NCI-H2029 treated with DMSO at 0.1 percent for 48 hours (cell line): ENCODE measurements at places on chromosomes 5 and 9.

- DNase-seq = no peak
Measured at GRCh38 chr5:149957855-149958254, 2.7 kb upstream of the SLC26A2 start.

- no peak for DNase-seq
Measured at GRCh38 chr5:80998590-80998979, 38.4 kb downstream of the RASGRF2 start.

DNA sequence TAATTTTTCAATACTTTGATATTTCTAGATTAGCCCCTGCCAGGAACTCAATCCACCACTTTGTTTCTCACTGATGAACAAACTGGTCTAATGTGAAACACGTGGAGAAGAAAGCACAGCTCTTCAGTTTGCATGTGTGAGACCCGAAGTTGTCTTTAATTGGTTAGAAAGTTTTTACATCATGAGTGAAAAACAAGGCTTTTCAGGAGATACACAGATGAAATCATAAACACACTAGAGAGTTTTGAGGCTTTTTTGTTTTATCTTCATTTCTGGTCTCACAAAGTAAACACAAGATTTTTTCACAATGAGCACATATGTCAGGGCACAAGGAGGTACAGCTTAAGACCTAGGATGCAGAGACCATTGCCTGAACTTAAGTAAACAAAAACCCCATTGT, 84.5 kb upstream of the MOCS2 start:
- DNase-seq = no peak

GRCh38 chr9:127137640-127138360, 15.4 kb upstream of the ANGPTL2 start:
- DNase-seq = no peak

GRCh38 chr9:5492965-5493678, 17.2 kb upstream of the PDCD1LG2 start:
- DNase-seq = no peak
